ENCODE measurements at places on chromosomes 1 and 21.

GRCh38 chr1:44021156-44021555, 10.1 kb downstream of the SLC6A9 start:
- DNase-seq = no peak

- no peak for DNase-seq
Observed at GRCh38 chr1:9316512-9316911, 23.8 kb downstream of the SPSB1 start.

GRCh38 chr1:41282679-41283317, 40.7 kb upstream of the SCMH1 start:
- DNase-seq = no peak

DNA sequence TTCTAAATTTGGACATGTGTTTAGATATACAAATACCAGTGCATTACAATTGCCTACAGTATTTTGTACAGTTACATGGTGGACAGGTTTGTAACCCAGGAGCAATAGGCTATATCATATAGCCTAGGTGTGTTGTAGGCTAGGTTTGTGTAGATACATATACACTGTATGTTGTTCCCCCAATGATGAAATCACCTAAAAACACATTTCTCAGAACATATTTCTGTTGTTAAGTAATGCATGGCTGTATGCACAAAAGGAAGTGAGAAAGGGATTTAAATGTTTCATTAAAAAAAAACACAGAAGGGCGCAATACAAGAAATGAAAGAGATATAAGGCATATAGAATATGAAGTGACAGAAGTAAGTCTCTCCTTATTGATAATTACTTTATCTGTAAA, 32.0 kb downstream of the S100B start:
- DNase-seq = no peak
